ENCODE measurements at places on chromosomes 3 and 15.

DNA sequence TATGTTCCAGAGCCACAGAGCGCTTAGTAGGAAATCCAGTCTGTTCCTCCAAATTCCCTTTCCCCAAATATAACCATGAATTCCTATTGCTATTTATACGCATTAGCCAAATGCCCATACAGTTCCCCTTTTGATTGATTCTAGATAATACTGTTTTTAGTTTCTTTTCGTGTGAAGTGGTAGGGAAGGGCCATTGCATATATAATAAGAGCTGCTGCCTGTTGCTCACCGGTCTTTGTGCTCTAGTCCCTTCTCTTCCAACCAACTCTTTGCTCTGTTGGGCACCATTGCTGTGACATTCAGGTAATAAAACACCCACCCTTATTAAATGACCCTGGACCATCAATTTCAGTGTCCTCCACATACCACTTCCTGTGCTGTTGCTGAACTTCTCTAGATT, 379.9 kb upstream of the KCNMB2 start:
- DNase-seq, result no peak

- no peak for DNase-seq
These were observed 78.5 kb upstream of the CHD2 start for GRCh38 chr15:92821491-92822116.

GRCh38 chr3:175070946-175071345, 211.8 kb downstream of the NAALADL2 start:
- DNase-seq, result no peak

GRCh38 chr3:140176526-140176925, 241.5 kb downstream of the CLSTN2 start:
- no peak for DNase-seq

DNA sequence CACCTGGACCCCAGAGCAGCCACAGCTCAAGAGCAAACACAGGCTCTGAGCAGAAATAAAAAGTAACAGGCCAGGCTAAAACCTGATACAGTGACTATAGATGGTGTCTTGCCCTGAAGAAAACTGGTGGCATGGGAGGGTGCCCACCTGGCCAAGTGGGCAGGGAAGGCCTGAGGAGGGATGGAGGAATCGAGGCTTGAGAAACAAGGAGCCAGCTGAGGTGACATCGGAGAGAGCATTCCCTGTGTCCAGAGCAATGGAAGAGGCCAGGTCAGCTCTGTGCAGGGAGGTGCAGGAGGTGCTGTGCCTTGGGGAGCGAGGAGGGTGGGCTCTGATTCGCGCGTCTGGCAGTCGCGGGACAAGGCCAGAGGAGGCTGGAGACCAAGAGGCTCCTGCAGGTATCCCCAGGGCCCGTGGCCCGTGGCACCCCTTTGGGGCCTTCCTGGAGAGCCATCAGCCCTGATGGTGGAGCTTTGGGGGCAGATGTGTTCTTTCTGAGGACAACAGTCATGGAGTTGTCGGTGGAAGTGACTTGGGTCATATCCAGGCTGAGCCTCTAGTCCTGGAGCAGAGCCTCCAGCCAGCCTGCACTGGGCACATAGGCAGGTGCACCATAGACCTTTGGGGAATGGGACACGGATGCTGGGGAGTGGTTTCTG, 56.1 kb downstream of the PLXNA1 start:
- no peak for DNase-seq

DNA sequence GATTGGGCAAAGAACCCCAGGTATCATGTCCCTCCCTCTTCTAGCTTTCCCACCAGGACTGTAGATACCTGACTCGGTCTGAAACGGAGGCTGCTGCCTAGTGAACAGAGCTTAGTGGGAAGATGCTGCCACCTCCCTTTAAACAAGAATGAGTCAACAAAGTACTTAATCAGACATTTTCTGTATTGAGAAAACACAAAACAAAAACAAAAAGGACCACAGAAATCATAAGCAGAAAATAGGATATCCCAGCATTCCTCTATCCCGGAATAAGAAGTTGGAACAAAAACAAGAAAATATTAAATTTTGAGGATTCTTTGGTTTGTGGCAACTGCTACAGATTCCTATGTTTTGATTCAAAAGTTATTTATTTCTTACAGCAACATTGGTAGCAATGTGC, 51.7 kb upstream of the COL8A1 start:
- no peak for DNase-seq

GRCh38 chr3:55330756-55331155, 156.3 kb downstream of the WNT5A start:
- DNase-seq, result no peak

GRCh38 chr15:34275154-34275553, 50.3 kb downstream of the EMC4 start:
- no peak for DNase-seq

DNA sequence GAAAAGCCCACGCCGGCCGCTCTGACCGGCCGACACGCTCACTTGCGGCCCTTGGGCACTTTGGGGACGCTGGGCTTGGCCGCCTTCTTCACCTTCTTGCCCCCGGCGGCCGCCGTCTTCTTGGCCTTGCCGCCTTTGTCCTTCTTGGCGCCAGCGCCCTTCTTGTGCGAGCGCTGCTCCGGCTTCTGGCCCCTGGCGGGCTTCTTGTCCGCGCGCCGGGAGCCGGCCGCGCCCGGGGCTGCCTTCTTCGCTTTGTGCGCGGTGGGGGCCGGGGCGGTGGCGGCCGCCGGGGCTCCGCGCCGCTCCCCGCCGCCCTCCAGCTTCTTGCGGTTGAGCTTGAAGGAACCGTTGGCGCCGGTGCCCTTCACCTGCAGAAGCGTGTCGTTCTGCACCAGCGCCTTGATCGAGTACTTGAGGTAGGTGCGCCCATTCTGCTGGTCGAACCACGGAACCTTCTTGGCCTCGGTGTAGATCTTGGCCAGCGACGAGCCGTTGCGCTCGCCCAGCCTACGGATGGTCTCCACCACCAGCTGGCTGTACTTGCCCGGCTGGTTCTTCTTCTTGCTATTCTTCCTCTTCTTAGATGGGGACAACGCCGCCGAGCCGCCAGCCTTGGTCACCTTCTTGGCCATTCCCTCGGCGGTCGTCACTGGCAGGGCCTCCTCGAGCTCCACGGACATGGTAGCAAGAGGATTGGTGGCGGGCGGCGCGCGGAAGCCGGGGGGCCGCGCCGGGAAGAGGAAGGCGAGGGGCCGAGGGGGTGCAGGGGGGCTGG, 36.7 kb downstream of the HMCES start:
- DNase-seq, result no peak

GRCh38 chr3:56823984-56824703, 22.4 kb upstream of the ARHGEF3 start:
- no peak for DNase-seq

DNA sequence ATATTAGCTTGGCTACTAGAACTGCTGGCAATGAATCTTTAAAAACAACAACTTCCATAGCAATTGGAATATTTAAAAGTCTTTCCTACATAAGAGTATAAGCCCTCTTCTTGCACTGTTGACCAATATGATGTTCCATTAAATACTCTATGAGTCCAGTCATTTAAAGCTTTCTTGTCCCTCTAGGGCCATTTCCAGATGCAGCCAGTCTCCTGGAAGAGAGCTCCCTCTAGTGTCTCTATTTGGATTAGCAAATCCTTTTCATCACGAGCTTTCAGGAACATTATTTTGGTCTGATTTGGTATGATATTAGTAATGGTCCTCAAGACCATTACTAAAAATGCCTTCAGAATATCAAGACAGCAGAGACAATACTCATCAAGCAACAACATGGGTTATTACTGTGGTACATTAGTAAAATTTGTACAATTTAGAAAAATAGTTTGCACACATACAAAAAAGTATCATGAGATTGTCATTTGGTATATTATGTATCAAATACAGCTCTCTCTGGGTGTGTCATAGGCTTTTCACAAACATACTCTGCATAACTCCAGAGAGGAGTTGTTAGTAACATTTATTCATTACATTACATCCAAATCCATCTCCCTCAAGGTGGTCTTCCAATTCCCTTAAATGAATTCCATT, 101.3 kb downstream of the DPH6 start:
- no peak for DNase-seq

DNA sequence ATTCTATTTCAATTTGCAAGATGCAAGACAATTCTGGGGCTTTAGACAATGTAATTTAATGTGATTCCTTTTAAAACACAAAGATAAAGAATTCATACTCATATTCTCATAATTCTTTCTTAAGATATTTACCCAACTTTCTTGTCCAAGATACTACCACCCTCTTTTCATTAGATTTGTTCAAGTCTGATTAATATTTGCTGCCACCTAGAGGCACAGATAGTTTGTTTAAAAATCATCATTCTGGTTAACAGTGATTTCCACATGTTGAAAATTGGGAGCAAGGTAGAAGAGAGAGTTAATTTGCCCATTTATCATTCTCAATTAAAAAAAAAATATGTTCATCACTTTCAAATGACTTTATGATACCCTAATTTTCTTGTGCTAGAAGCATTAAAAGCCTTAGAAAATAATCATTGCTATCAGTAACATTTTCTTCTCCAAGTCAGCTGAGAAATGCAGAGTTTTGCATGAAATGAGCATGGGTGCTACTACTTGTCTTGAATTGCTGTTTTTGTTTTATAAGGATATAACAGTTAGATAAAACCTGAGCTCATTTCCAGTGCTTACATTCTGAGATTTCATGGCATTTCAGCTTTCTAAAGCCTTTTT, 11.6 kb downstream of the TAMM41 start:
- DNase-seq, result no peak

DNA sequence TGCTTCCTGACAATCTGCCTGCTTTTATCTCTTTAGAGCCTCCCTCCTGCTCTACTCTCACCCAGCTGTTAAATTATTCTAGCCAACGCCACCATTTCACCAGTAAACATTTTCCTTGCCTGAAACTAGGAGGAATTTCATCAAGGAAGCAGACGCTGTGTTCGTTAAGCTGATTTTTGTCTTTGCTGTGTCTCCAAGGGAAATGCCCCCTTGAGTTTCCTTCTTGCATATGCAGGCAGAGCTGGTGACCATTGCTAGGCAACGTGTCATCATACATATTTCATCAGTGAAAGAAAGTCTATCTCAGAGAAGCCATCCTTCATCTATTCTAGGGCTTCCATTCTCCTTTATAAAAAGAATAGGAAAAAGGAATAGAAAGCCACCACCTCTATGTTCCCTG, 87.0 kb upstream of the ST8SIA2 start:
- no peak for DNase-seq
